ENCODE measurements at places on chromosomes 7 and 10.

GRCh38 chr7:144821067-144821466, 14.8 kb downstream of the TPK1 start:
- DNase-seq = no peak

DNA sequence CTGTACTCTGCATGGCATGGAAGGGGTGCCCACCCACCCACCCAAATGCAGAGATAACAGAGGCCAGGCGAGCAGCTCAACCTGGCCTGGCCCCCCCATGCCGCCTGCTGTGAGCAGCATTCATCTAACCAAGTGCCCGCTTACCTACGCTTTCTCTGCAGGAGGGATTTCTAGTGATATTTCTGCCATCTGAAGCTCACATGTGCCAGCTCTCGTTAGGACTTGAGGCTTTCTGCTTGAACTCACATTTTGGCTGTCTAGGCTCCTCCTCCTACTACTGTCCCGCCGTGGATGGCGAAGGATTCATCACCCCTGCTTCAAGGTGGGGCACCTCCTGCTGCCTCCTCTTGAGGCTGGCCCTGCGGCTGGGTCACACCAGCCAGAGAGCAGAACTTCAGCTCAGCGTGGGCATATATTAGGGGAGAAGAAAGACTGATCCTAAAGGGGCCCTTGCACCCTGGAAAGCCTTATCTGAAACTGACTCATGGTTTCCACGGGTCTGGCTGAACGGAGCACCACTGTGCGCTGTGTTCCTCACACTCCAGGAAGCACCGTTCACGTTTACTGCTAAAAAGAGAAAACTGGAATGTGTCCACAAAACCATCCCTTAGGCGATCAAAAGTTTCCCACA, 45.5 kb downstream of the CTBP2 start:
- DNase-seq = no peak

DNA sequence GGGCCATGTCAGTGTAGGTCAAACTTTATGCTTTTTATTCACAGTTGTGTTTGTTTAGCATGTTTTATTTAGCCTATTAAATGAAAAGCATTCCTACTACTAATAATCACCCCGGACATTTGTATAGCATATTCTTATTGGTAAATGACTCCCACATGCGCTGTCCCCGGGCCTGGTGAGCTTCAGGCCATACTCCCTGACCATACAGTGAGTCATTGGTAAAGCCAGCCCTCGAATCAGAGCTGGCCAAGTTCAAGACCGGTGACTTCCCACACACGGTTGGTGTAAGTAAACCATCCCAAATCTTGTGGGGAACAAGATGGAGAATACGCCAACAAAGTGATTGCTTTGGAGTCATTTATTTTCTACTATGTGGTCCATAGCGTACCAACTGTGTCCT, 238.7 kb upstream of the TCF7L2 start:
- peak; percentile 39 for DNase-seq

DNA sequence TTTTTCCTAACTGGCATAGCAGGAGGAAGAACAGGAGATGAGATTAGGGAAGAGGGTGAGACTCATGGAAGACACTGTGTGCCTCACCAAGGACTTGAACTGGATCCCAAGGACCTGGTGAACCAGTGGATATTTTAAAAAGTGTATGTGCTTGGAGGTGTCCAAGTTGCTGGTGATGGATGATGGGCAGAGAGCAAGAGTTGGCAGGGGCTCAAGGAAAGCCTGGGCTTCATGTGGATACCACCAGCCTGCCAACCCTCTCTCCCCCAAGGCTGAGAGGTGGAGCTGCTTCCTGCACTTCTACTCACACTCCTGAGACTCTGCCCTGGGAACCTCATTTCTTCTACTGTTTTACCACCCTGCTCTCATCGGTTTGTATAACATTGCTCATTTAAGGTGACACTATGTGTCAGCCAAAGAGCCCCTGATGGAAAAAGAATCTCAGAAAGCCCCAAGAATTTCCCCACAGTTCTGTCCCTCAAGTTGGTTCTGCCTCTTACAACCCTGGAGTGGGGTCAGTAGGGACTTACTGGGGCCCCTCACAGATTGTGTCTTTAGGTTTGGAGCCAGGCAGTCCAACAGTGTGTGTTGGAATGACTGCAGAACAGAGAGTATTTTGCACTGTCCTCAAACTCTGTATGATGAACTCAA, 56.2 kb upstream of the PDCD4 start:
- no peak for DNase-seq

- no peak for DNase-seq
These were observed 62.9 kb upstream of the DOCK1 start for GRCh38 chr10:126842356-126842755.

GRCh38 chr10:86959737-86960002, 1.3 kb downstream of the SNCG start:
- DNase-seq = no peak

DNA sequence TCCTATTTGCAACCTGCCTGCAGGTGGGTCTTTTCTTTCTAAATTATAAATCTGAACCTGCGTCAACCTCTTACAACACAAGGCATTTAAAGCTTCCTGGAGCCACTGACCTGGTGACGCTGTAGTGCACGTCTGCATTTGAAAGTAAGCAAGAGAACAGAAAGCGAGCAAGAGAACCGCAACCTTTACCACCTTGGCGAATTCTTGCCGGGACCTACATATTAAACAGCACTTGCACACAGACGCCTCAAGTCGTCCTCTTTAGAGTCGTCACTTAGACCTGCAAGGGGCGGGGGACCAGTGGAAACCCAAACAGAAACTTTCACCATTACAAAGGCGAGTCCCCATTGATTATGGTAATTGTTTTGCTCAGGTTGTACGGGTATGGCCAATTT, 9.5 kb downstream of the GLI3 start:
- DNase-seq = no peak

- no peak for DNase-seq
These were observed 14.7 kb downstream of the KCNMA1 start for GRCh38 chr10:77622889-77623291.

GRCh38 chr7:22645418-22646181, 81.4 kb upstream of the IL6 start:
- no peak for DNase-seq

DNA sequence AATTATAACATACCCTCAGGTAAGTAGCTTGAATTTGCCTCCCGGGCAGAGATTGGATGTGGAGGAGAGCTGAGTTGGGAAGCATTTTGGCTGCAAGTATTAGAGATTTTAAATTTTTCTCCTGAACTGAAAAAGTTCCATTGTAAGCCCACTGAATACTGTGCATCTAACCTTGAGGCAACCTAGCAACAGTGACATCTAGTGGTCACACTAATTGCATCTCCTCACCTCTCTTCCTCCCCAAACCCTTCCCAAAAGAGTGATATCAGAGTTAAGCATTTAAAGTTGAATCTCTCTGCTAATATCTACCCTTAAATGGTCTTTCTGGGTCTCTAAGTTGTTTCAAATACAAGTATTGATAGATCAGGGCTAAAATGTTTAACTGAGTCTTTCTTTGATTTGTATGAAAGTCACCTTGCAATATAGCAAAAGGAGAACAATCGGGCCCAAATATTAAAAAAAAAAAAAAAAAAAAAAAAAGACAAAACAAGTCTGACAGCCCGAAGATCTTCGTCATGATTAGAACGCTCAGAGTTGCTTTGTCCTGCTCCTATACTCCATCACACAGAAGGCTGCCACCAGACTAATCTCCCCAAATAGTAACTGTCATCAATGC, 40.4 kb upstream of the DLX5 start:
- peak; percentile 53 for DNase-seq
